Stimulated activated CD8-positive, alpha-beta memory T cell treated with anti-CD3 and anti-CD28 coated beads, Interleukin-4, amount 100 ng/mL, for 4 hours (primary cell): ENCODE measurements at places on chromosomes 6 and 20.

DNA sequence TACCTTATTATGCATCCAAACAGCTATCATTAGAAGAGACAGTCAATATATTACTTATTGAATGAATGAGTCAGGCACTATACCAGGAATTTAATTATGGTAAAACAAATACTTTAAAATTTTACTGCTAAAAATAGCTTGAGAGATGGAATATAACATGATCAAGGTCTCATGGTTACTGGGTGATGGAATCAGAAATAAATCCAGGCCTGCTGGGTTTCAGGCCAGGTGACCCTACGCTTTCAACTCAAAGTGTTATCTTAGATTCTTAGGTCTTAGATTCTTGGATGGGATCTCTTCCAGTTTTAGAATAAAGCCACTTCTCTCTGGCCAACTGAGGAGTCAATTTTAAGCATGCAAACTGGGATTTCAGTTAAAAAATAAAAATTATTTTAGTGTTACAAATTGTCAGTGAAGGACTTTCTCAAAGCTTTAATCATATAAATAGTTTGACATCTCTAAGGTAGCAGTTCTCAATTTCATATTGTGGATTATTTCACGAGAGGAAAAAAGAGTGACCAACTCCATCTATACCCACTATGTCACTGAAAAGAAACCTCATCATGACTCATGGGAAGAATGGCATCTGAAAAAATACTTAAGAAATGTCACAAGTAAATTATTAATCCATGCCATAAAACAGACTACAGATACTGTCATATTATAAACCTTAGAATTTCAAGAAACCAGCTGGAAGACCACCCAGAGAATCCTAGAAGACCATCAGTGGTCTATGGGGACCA, 283.4 kb upstream of the RUNX2 start:
- DNase-seq = no peak

GRCh38 chr20:14830466-14830865, 493.1 kb upstream of the FLRT3 start:
- DNase-seq = no peak

DNA sequence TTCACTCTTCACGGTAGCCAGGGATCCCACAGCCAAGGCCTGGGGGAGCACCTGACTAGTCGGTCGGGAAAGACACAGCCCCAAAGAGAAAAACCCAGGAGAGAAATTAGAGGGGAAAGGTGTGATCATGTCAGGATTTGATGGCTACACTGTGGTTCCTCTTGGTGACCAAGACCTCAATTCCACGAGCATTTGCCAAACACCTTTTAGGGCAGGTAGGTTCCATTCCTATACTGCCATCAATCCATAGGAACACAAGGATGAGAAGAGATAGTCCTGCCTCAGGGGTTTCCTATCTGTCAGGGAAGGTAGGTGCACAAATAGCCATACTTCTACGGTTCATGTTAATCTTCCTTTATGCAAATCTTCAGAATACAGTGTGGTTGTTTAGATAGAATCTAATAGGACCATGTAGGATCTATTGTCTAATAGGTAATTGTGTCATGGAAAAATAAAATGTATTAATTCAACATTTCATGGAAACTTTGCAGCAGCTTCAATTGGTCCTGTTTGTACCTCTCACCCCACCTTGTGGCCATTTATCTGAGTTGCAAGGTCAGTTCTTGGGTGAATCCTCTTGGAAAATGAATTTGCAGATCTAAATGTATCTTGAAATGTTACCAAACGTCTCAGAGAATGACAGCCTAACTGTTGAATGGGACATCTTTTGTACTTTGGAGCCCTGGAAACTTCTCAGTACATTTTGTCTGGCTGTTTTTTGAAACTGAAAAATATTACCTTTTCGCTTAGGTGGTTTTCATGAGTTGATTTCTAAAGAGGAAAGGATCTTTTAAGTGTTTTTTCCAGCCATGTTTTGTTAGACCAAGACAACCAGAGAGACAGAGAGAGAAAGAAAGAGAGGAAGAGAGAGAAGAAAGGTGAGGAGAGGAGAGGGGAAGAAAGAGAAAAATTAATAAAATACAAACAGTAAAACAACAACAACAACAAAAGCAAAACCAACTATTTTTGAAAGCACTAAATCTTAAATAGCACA, 33.7 kb upstream of the IYD start:
- no peak for DNase-seq

GRCh38 chr20:840858-841567, 7.5 kb downstream of the FAM110A start:
- no peak for DNase-seq

DNA sequence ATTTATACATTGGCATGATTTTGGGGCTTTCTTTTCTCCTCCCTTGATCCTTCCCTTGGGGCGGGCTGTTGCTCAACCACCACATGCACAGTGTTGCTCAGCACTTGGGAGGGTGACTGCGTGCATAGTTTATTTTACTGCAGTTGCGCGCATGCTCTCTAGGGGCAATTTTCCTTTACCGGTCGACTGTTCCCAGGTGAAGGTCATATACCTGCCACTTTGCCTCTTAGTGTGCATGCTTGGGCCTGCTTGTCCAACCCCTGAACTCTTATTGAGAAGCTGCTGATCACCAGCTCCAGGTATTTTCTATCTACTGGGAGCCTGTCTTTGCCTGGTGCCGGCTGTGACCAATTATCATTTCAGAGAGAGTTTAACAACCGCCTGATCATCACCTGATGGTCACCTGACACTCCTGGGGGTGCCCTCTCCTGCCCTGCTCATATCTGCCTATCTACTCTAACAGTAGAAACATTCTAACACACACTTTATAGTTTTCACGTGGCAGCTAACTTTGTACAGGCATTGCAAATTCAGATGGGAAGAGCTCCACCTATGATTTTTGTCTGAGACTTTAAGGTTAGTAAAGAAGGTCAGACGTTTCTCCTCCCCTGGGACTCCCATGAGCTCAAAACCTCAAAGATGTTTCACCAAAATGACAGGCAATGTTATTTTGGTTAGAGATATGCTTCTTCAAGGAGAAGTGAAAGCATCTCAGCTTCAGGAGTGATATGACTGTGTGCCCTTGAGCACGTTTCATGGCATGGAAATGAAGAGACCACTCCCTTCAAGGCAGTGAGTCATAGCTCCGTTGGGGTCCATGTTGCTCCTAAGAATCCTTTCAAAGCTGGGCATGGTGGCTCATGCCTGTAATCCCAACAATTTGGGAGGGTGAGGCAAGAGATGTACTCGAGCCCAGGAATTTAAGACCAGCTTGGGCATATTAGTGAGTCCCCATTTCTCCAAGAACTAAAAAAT, 227.5 kb upstream of the MYLIP start:
- no peak for DNase-seq

- DNase-seq = no peak
Measured at GRCh38 chr20:24834310-24834709, 114.8 kb upstream of the CST7 start.

GRCh38 chr20:15241681-15242080, 904.3 kb upstream of the FLRT3 start:
- no peak for DNase-seq

DNA sequence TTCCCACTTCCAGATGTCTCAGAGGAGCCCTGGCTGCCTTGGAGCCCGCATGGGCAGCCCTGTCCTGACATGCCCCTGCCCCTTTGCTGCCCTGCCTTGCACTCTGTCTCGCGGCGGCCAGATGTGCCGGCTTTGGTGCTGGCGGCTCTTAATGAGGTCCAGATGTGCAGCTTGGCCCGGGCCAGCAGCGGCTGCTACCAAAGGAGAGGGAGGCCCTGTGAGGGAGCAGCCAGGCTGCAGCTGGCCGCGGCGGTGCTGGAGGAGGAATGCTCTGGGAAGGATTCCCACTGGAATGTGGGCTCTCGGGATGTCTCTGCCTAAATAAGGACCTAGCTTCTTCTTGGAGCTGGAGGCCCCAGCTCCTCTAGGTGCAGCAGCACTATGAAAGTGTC, 72.4 kb downstream of the FGD2 start:
- DNase-seq = no peak

DNA sequence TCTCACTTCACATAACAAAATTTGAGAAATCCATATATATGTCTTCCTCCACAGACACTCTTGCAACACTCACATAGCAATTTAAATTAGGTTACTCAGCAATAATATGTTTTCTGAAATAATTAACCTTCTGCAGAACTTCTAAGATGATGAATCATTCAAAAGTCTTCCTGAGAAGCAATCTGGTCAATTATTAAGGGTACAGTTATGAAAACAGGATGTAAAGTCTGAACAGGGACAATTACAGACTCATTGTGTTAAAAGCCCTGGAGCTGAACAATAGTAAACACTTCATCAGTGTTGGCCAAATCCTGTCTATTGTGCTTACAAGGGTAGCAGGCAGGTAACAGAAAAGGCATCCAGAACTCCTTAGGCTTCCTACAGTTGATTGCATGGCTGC, 75.4 kb downstream of the FILIP1 start:
- DNase-seq = no peak

DNA sequence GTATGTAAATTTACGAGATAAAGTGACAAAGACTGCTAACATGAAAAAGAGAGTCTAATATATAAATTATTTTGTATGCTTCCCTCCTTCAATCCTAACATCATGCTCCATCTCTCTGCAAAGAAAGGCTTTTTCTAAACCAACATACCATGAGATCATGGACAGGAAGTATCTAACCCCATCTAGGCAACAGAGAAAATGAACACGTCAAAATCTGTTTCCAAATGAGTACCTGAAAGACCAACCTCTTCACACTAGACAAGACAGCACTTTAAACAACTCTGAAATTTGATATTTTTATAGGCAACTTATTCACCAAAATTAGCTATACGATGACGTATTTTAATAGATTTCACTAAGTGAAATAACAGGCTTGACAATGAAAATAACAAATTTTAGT, 54.6 kb downstream of the MAN1A1 start:
- no peak for DNase-seq

- no peak for DNase-seq
Measured at GRCh38 chr20:21521596-21522480, 8.0 kb upstream of the NKX2-2 start.

DNA sequence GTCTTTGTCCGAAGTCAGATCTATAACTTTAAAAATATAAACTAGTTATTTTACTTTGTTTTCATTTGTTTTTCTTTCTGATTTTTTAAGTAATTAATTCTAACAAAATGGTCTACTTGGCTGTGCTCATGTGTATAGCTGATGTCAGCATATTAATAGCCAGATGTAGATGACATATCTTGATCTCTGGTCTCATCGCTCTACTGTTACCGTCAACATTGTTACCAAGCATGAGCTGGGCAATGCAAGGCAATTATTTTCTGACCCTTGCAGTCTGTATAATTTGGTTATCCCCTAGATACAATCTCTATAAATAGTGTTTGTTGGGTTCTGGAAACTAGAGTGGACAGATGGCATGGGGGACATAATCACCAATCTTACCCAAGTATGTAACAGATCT, 151.6 kb upstream of the PTPRK start:
- DNase-seq = no peak

- DNase-seq = no peak
Measured at GRCh38 chr6:26059941-26060340, 27.3 kb upstream of the HFE start.

DNA sequence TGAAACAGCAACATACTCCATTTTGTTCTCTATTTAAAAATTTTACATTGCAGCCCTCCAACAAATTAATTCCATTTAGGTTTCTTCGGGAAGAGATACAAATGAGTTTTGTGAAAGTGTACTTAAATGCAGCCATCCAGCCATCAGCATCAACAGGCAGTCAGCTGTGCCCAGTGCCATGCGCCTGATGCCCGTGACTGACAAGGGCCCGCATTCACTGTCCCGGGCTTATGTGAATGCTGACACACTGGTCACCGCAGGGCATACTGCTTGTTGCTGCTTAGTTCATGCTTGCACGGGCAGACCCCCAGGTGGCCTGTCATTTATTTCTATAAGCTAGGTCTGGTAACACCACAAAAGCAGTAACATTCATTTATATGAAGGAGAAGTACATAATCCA, 224.9 kb upstream of the QKI start:
- DNase-seq = no peak

- no peak for DNase-seq
Measured at GRCh38 chr6:69265706-69266105, 531.1 kb downstream of the LMBRD1 start.
